ENCODE measurements at places on chromosomes 16 and 17.

DNA sequence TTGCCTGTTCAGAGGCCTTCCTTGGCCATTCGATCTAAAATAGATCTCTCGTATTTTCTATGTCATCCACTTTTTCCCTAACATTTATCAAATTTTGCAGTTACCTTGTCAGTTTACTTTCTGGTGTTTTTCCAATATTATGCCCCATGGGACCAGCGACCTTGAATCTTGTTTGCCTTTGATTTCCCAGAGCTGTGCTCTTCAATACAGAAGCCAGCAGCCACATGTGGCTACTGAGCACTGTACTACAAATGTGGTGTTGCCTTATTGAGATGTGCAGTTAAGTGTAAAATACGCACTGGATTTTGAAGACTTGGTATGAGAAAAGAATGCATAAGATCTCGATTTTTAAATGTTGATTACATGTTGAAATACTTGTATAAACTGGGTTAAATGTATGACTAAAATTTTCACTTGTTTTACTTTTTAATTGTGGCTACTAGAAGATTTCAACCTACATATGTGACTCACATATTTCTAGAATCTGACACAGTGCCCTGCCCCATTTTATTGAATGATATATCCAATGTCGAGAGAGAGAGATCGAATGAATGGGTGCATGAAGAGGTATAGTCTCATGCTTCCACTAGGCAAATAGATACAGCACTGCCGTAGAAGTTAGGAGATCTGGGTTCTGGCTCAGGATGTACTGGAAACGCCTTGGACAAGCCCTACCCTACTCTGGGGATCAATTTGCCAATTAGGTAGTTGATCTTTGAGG lies 824 bp upstream of the PSME3 start:
- no peak for DNase-seq

- DNase-seq = no peak
Measured at GRCh38 chr16:19874026-19874425, 10.6 kb downstream of the GPRC5B start.

DNA sequence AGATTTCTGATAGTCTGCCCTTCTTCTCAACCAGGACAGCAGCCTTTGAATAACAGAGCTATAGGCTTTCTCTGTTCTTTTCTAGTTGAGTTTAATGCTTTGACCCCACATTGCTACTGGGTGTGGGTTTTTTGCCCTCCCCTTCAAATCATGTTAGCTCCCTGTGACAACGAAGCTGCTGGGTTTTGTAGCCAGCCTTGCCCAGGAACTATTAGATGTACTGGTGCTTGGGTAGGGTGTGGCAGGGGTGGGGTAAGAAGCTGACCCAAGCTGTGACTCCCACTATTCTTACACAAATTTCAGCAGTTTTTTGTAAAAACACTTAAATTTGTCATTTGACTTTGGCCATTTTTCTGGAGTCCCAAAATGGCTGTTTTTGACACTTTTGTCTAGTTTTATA lies 69.7 kb downstream of the NLK start:
- no peak for DNase-seq

DNA sequence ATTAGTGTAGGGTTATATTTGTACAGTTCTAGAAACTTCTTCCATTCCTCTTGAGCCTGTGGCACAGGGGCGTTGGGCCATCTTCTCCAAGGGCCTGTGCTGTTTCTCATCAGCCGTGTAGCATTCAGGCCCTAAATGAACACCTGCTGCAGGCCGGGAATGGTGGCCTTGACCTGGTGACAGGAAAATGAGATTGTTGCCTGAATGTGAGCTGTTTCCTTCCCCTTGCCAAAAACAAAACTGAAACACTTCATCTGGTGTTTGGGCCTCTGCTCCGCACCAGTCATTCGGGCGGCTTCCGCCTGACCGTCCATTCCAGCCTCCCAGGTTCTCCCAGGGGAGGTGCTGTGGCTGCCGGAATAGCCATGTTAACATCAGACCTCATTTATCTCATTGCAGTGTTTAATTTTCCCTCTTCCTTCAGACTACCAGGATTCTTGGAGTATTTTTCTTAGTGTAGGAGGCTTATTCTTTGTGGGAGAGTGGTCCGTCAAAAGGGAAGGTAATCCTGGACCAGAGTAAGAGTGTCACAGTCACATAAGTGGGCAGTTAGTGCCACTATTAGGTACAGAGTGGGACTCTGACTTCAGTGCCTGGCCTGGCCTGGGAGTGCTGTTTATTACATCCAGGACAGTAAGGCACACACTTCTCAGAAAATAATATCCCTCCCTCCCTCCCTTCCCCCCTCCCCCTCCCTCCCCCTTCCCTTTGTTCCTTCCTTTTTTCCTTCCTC lies 61.9 kb downstream of the WWP2 start:
- no peak for DNase-seq

DNA sequence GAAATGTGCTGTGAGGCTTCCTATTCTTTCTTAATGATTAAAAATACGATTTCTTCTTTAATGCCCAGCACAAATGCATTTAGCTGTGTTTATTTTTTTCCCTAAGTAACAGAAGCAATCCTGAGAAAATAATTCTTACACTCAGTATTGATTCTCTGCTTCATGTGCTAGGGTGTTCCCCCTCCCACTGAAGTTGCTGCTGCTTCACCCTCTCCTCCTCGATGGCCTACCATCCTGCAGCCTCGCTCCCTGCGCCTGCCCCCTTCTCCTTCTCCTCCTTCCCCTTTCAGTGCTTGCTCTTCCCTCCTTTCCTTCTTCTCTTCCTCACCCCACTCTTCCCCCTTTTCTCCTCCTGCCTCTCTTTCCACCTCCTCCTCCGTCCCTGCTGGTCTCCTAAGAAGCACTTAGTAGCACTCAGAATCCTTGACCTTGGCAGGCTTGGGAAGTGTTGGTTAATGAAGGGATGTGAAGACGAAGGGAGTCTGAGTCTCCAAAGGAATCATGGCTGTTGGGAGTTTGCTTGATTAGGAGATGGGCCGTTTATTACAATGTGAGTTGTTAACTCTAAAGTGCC lies 119.7 kb downstream of the RPTOR start:
- DNase-seq = no peak

DNA sequence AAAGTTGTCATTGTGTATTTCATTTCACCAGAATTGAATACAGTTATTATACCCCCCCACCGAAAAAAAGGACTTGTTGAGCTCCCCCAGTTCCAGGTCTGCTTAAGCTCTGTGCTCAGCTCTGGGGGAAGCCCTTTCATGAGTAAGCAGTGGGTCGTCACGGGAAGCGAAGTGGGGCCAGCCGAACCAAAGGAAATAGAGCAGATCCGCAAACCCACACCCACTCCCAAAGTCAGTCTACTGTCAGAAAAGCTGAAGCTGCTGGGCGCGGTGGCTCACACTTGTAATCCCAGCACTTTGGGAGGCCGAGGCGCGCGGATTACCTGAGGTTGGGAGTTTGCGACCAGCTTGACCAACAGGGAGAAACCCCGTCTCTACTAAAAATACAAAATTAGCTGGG lies 50.1 kb downstream of the PECAM1 start:
- DNase-seq = no peak

DNA sequence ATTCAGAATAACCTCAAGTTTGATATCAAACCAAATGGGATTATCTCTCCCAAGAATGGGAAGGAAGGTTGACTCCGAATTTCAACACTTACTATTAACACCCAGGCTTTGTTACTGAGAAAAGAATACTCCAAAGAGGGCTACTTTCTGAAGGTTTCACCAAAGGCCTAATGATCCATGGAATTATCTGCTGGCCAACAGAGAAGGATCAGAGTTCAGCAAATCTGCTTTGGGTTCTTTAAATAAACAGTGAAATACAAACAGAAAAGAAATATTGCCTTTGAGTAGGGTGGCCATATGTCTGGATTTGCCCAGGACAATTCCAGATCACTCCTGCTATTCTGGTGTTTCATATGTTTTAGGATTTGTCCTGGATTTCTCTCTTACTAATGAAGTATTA lies 564.5 kb upstream of the PSMD7 start:
- DNase-seq = no peak

DNA sequence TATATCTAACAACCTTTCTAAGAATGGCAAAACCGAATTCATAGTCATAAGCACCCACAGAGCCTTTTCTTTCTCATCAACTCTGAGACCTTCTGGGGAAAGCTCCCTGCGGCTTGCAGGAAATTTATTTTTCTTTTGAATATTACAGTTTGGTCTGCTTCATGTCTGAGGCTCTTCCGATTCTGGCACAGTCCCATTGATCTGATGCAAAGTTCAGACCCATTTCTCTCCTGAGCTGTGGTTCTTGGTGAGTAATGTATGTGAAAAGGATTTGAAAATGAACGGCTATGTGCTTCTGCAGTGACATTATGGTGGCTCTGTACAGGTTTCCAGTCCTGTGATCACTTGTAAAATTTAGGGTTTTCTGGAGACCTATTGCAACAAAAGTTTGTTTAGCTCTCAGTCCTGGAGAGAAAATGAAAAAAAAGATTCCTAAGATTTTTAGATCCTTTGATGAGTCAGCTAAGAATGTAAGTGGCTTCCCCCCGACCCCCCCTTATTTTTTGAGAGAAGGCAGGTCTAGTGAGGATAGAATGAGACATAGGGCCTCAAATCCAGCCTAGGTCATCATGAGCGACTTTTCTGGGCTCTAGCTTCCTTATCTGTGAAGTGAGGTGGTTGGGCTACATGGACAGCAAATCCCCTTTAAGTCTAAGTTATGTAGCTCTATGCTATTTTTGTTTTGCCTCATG lies 4.6 kb downstream of the GAN start:
- no peak for DNase-seq

GRCh38 chr16:50814052-50814451 lies 72.2 kb downstream of the CYLD start:
- no peak for DNase-seq

- no peak for DNase-seq
Measured at GRCh38 chr16:47156680-47157215, 13.0 kb upstream of the NETO2 start.

DNA sequence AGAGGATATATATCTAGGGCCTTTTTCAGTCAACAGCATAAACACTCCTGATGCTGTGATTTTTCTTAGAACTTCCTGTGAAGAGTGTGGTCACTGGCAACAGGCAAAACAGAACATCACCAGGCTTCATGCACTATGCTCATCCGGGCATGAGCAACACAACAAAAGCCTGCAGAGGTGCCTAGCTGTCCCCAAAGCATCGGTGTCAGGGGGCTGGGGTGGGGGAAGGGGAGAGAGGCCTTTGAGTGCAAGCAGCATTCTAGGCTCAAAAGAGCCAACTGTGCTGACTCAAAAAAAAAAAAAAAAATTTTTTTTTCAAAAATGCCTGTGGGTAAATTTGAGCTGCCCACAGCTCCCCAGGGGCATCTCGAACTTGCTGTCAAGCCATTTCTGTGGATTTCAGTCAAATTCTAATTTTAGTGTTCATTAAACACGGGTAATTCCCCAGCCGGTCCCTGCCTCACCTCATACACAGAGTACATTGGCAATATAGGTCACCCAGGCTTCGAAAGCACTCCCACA lies 194.6 kb upstream of the DYNLRB2 start:
- DNase-seq = no peak

DNA sequence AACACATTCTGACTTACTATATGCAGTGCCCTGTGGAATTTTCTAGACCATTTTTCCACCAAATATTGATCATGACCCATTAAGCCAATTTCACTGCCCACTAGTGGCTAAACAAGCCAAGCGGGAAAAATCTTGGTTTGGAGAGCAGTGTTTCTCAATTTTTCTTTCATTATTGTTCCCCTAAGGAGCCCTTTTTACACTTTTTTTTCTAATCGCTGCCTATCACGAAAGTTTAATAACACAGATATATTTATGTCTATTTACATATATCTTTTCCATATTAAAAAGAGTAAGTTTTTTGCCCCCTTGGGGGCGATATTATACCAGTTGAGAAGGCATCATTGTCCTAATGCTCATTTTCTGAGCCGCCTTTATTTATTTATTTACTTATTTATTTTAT lies 10.8 kb upstream of the TLCD3B start:
- no peak for DNase-seq

GRCh38 chr16:61324044-61324443 lies 712.2 kb downstream of the CDH8 start:
- no peak for DNase-seq

GRCh38 chr17:51046514-51047384 lies 73.9 kb downstream of the SPAG9 start:
- no peak for DNase-seq

DNA sequence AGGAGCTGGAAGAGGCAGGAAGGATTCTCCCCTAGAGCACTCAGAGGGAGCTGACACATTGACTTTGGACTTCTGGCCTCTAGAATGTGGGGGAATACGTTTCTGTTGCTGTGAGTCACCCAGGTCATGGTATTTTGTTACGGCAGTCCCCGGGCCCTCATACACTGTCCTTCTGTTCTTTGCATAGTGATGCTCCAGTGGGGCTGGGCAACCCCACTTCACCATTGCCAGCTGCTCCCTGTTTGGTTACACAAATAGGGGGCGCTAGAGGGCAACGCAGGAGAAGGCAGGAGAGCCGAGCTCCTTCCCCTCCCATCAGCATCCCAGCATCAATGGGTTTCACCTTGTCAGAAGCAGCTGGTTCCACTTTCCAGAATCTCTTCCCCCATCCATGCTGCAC lies 257.7 kb upstream of the FOXF1 start:
- DNase-seq = no peak

DNA sequence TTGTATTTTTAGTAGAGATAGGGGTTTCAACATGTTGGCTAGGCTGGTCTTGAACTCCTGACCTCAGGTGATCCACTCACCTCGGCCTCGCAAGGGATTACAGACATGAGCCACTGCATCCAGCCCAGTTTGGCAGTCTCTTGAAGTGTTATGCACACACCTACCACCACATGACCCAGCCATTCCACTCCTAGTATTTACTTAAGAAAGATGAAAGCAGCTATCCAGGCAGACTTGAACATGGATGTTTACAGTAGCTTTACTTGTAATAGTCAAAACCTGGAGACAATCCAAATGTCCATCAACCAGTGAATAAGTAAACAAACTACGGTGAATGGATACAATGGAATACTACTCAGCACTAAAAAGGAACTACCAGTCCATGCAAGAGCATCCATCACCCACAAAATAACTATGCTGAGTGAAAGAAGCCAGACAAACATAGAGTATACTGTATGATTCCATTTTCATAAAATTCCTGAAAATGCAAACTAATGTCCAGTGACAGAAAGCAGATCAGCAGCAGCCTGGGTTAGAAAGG lies 37.8 kb upstream of the RASD1 start:
- no peak for DNase-seq

GRCh38 chr17:30117675-30118081 lies 1.1 kb downstream of the NSRP1 start:
- DNase-seq = no peak

- no peak for DNase-seq
Measured at GRCh38 chr17:64368277-64368676, 22.4 kb downstream of the PECAM1 start.

DNA sequence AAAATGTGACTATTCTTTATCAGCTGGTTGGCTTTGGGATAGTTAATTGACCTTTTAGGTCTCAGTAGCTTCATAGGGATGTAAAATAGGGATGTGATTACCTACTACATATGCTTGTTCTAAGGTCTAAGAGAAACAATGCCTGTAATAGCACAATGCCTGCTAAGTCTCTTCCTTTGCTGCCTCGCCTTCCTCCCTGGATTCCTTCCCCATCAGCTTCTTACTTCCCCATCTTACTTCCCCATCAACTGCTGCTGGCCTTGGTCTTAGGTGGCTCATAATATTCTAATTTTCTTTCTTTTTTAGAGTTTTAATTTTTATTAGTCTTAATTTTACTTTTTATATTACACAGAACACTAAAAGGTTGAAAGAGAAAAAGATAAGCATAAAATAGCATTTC lies 59.2 kb upstream of the GOT2 start:
- DNase-seq = no peak

Data from CD4-positive, alpha-beta T cell treated with Interleukin-1 beta for 1 hour (primary cell).